ENCODE measurements at places on chromosomes 1 and 21. TPM values are rescaled to one million over a fixed set of nuclear protein-coding genes. Genes with fewer than 3 reads are reported as not detected.
A peak's percentile ranks its signal among the peaks of the same experiment; 100 is the strongest.

The SPATA17 gene
- 0.93 TPM for total RNA-seq

The MANEAL gene
- 21.6 TPM for total RNA-seq

The OR6N1 gene
- total RNA-seq, result not detected

The PALMD gene
- 0.63 TPM for total RNA-seq

The STYXL2 gene
- total RNA-seq, result 0.07 TPM

The CD58 gene
- 43.8 TPM for total RNA-seq

The RBM11 gene
- total RNA-seq, result not detected

The PCP4 gene
- total RNA-seq, result not detected

The JAM2 gene
- not detected for total RNA-seq

The SAMSN1 gene
- not detected for total RNA-seq

The NMNAT2 gene
- 2.4 TPM for total RNA-seq

The OR2L2 gene
- not detected for total RNA-seq

The KRTAP13-2 gene
- not detected for total RNA-seq

The OR2T2 gene
- not detected for total RNA-seq

GRCh38 chr1:210616356-210616755 is 287.7 kb downstream of the HHAT start:
- no peak for DNase-seq

DNA sequence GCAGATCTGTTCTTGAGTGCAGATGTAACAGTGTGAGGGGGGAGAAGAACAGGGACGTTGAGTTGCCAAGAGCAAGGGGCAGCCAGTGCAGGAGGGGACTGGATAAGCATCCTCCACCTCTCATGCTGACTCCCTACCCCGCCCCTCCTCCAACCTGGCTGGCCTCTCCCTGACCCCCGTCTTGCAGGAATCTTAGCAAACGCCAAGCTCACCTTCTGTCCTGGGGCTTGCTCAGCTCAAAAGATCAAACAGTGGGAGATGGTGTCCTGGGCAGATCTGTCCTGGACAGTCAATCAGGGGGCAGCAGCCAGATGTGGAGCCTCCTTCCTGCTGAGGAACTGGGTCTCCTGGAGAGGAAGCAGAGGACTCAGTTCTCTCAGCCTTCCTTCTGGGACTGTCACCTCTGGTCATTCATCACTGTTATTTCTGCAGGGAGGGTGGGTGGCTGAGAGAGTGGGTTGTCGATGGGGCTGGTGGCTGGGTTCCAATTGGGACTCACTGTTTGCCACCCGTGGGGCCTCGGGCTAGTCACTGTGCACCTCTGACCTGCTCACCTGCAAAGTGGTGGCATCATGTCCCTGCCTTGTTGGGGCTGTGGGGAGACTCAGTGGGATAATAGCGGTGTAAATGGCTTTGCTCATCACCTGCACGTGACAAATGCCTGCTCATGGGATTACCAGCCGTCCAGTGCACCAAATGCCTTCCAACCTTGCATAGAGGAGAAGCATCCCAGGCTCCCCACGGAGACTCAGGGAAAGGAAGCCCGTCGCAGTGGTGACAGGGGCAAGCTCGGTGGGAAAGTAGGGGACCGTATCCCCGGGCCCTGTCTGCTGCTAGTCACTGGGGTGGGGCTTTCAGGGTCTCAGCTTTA is 154.4 kb downstream of the PTPRU start:
- DNase-seq, result no peak

GRCh38 chr1:101652484-101652883 is 344.2 kb downstream of the OLFM3 start:
- peak; percentile 6 for DNase-seq

DNA sequence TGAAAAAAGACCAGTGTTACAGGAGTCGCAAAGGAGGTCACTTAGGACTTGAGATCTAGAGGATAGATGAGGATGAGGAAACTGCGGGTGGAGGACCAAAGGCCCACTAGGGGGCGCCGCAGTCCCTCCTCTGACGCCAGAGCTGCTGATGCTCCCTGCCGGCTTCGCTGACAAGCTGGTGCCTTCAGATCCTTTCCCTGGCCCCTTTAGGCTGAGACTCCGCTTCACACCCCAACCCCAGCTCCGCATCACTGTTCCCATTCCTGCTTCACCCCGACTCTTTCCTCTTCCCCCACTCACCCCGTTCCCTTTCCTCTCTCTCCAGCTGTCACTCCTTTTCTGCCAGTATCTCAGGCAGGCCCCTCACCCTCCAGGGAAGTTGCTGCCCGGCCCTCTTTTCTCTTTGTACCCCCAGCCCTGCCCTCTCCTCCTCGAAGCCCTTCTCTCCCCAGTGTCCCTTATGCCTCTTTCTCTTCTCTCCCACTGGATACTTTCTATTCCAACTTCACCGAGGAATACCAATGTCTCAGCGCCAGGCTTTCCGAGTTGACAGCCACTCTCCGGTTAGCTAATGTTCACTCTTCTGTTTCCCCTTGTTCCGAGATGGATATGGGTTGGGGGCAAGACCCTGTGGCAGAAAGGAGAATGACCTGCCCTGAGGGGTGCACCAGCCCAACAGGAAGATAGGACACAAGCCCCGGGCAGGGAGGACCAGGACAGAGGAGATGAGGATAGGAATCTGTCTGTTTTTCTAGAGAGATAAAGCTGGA is 4.5 kb downstream of the KCNJ9 start:
- DNase-seq, result peak; percentile 70

GRCh38 chr1:26557008-26557407 is 27.4 kb downstream of the RPS6KA1 start:
- DNase-seq, result no peak

GRCh38 chr21:35566874-35567273 is 493.5 kb downstream of the SETD4 start:
- DNase-seq, result no peak

DNA sequence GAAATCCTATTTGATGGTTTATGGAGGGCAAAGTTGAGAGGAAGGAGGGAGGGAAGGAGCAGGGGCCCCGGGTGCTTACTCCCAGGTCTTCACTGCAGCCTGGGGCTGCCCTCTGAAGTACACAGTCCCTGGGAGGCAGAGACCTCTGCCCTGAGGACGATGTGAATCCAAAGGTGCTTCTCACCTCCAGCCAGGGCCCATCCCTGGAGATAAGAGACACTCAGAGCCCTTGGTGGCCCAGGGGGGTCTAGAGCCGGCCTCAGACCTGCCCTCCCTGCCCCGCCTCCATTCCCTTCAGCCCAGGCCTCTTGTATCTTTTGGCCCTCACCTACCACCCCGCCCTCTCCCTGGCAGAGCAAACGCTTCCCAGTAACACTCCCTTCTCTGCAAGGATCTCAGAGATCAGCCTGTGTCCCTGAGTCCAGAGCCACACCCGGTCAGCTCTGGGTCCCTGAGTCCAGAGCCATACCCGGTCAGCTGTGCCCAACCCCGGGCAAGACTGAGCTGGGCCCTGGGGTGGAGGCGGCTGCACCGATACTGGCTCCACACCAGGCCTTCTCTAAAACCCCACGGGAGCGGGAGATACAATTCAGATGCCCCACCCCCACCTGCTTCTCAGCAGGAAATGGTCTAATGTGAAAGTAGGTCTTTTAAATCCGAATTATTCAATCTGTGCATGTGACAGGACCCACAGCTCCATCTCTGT is 3.6 kb upstream of the GNB1 start:
- no peak for DNase-seq

DNA sequence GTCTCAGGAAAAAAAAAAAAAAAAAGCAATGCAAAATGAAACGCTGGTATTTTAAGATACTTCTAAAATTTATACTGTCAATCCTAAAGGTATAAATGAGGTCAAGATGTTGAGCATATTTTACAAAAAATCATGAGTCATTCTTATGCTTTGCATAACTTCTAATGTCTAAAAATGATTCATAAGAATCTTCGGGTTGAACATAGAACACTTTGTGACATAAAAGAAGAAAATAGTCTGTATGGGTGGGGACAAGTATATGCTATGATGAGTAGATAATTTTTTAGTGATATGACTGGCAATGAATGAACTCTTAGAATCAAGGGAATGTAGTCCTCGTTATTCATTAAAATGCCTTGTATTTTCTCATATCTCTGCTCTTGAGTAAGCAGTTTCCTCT is 416.9 kb upstream of the USP24 start:
- peak; percentile 23 for DNase-seq

DNA sequence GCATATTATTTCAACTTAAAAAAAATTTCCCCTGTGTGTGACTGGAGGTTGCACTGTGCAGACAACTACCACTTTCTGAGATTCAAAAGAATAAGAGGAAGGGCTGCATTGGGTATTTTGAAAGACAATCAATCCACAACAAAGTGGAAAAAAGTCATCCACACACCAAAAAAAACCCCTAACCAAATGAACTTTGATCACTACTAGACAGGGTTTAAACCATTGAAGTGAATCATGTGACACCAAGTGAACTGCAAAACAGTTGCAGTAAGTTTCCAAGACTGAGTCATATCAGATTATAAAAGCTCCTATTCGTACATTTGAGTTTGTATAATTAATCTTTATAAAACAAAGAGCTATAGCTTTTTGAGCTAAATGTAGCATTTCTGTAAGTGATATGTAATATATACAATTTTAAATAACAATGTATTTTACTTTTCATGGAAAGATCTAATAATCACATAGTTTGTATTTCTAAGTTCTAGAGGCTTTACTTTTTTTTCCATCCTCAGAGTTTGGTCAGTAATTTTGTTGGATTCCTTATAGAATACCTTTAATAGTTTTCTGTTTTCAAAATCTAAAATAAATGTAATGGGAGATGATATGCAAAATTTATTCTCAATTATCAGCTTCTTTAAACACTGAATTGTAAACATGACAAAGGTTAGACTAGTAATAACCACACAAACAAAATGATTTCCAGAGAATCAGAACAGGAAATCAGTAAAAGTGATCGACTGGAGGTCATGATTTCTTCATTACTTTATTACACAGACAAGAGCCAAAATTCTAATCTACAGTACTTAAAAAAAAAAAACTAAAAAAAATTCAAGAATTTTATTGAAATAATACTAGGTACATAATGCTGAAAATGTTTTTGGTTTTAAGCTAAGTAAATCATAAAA is 50.5 kb upstream of the GFI1 start:
- DNase-seq, result peak; percentile 9

GRCh38 chr1:4227986-4228385 is 327.9 kb upstream of the C1orf174 start:
- DNase-seq, result peak; percentile 15

DNA sequence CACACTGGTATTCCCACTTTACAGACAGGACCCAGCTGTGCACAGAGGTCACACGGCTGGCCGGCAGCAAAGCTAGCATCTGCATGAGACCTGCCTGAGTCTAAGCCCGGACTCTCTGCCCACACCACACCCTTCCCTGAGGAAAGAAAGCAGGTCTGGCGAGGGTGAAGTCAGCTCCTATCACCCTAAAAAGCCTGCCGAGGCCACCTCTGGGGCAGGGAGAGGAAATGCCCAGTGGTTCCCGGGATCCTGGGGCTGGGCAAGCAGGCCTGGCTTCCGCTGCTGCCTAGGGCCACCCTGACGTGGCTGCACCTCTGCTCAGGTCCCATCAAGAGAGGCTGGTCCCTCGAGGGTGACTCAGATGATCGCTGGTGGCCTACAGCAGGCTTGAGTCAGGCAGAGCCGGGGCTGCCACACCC is 42.2 kb downstream of the RAP1GAP start:
- DNase-seq, result peak; percentile 14

DNA sequence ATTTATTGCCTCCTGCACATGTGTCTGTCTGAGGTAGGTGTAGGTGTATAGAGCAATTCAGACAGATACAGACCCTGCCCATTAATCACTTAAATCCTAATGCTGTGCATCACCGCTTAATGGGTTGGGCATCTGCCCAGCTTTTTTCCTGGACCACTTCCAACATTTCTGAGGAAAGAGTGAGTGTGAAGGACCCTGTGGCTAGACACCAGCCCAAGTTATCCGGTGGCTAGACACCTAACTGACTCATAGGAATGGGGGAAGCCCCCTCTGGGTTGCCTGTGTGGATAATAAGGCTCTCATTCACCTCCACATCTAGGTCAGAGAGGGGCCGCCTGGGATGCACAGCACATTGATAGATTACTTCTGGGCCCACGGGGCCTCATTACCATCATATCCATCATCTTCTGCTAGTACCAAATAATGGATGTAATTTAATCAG is 121.1 kb upstream of the RAVER2 start:
- peak; percentile 84 for DNase-seq

GRCh38 chr1:18035145-18035544 is 72.5 kb upstream of the IGSF21 start:
- DNase-seq, result no peak

- DNase-seq, result no peak
These were observed 3.2 kb upstream of the CHAF1B start for GRCh38 chr21:36381841-36382589.

GRCh38 chr1:54565113-54565501 is 17.1 kb downstream of the ACOT11 start:
- DNase-seq, result no peak

- peak; percentile 5 for DNase-seq
These were observed 31.4 kb downstream of the LY9 start for GRCh38 chr1:160827418-160827817.

DNA sequence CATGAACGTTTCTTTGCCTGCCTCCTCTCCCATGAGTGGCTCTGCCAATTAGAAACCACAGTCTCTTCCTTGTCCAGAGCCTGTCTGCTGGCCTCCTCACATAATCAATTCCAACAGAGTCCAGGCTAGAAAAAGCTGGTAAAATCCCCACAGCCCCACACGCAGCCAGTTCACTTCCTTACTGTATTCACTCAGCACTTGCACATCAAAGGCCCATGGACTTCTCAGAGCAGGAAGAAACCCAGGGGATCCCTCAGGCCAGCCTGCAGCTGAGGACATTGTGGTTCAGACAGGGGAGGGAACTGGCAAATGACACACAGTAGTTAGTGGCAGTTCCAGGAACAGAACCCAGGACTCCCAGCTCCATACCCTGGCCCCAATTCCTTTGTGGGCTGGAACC is 171.6 kb upstream of the EDN2 start:
- no peak for DNase-seq

GRCh38 chr1:17181781-17182464 is 23.0 kb upstream of the PADI1 start:
- DNase-seq, result no peak

- DNase-seq, result peak; percentile 39
These were observed 14.3 kb upstream of the LSM10 start for GRCh38 chr1:36411674-36412648.

DNA sequence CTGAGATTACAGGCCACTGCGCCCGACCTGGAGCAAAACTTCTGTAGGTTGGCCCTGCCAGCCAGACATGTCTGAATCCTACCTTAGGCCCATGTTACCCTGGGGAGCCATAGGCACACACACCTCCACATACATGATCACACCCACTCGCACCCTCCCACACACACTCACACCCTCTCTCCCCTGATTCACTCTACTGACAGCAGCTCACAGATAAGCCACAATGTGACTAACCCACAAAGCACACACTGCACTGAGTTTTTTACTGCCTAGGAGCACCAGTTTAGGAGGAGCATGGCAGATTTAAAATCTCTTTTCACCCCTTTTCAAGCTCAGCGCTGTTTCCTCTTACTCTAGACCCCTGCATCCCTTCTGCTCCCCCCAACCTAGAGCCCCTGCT is 41.7 kb downstream of the SLC30A1 start:
- no peak for DNase-seq

- DNase-seq, result no peak
These were observed 178.3 kb downstream of the ATG4C start for GRCh38 chr1:62962014-62962812.
